ENCODE measurements at places on chromosomes 7 and 10.

DNA sequence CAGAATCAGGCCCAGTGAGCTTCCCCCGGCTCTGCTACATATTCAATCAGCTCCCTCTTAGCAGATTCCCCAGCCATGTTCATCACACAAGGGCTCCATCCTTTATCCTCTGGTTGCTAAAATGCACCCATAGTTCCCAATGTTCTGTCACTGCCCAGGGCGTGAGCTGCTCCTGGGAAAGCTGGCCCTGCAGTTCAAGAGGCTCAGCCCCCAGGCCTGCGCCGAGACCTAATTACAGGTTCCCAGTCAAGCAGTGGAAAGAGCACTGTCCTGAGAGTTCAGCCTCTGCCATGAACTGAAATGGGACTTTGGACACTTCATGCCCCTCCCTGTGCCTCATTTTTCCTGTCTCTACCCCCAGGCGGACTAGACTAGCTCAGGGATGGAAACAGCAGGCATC is 75.6 kb downstream of the GPR26 start:
- DNase-seq, result no peak

DNA sequence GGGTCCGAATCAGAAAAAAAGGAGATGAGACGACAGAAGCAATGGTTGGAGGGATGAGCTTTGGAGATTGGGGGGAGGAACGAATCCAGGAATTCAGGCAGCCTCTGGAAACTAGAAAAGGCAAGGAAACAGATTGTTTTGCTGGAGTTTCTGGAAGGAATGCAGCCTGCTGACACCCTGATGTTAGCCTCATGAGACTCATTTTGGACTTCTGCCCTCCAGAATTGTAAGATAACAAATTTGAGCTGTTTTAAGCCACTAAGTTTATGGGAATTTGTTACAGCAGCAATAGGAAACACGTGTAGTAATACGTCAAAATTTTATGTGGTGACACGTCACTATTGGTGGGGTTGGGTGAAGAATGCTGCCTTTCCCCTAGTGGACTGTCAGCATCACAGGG is 25.6 kb upstream of the NPS start:
- no peak for DNase-seq

GRCh38 chr10:867807-868206 is 63.7 kb downstream of the LARP4B start:
- DNase-seq, result no peak

GRCh38 chr7:11779864-11780674 is 51.9 kb downstream of the THSD7A start:
- no peak for DNase-seq

Data from lower lobe of right lung (tissue), 2 donors.